ENCODE measurements at places on chromosomes 16 and 17. TPM values are rescaled to one million over a fixed set of nuclear protein-coding genes. Genes with fewer than 3 reads are reported as not detected.
A peak's percentile ranks its signal among the peaks of the same experiment; 100 is the strongest.

DNA sequence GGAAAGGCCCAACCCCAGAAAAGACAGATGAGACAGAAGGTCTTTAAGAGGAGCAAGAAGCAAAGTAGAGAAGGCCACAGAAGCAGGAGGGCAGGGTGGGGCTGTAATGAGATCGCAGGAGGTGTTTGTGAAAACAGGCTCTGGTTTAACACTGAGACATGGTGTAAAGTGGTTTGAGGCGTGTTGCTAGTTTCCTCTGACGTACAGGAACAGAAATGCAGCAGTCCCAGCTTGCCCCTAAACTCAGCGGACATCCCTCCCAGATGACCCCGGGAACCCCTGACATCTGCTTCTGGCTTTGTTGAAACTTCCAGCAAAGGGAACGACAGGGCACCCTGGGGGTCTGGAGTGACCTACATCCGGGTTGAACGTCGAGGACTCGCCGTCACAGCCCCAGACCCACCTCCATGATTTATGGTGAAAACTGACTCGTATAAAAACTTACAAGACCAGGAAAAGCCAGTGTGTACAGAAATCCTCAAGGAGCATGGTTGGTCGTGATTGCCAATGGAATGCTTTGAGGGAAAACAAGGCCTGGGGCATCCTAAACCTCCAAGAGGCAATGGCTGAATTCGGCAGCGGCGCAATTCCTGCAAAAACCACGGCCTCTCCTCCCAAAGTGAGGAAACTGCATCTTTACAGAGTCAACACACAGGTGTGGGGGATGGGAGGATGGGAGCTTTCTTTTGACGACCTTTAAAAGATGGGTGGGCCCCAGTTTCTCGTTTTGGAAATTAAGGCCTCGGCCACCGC lies 25.8 kb downstream of the LITAF start:
- DNase-seq, result peak; percentile 95

DNA sequence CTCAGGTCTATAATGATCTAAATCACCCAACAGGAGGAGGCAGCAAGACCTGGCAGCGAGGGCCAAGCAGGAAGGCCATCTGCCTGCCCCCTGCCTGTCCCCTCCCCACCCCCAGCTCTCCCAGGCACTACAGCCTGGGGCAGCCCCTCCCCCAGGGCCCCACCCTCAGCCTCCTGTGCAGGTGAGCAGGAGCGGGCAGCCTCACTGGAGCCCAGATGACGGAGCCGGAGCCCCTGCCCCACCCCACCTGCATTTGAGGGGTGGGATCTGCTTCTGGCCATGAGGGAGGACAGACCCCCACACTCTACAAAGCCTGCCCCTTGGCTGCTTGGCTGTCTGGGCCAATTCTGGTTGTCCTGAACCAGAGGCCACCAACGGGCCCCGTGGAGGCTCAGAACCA lies 12.4 kb upstream of the BAHCC1 start:
- DNase-seq, result no peak

- no peak for DNase-seq
Observed at GRCh38 chr16:5018793-5019192, 14.9 kb downstream of the NAGPA start.

C17orf50 gene
- total RNA-seq, result not detected

CBX2 gene
- total RNA-seq, result 1.3 TPM

- no peak for DNase-seq
Observed at GRCh38 chr16:86594721-86595120, 16.4 kb downstream of the FOXL1 start.

DNA sequence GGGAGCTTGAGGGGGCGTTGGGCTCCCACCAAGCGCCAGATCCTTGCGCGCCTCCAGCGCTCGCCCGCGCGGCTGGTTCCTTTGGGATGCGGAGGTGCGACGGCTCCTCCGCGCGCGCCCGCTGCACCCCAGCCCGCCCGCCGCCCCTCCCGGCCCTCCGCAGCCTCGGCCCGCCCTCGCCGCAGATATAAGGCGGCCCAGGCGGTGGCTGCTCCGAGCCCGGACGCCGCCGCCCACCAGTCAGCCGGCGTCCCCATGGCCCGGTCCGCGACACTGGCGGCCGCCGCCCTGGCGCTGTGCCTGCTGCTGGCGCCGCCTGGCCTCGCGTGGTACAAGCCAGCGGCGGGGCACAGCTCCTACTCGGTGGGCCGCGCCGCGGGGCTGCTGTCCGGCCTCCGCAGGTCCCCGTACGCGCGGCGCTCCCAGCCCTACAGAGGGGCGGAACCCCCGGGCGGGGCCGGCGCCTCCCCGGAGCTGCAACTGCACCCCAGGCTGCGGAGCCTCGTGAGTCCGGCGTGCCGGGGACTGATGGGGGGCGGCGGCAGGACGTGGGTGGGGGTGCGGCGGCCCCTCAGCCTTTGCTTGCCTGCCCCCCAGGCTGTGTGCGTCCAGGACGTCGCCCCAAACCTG lies at the start of gene NPB:
Gene NPB (plus strand): TSS at position 216 of the 630 bp plus-strand sequence. CDS start 40 bp downstream, at position 256.
- DNase-seq, result no peak

GRCh38 chr16:4611337-4612021 lies 3.2 kb downstream of the UBALD1 start:
- DNase-seq, result peak; percentile 78
